Activated CD4-positive, alpha-beta T cell treated with anti-CD3 and anti-CD28 coated beads, Interleukin-2, Interleukin-6, amounts not matched to agents 100 ng/mL and 50 ng/mL, durations not matched to agents 16 hours and 8 hours (primary cell): ENCODE measurements at places on chromosomes 13 and 19.

DNA sequence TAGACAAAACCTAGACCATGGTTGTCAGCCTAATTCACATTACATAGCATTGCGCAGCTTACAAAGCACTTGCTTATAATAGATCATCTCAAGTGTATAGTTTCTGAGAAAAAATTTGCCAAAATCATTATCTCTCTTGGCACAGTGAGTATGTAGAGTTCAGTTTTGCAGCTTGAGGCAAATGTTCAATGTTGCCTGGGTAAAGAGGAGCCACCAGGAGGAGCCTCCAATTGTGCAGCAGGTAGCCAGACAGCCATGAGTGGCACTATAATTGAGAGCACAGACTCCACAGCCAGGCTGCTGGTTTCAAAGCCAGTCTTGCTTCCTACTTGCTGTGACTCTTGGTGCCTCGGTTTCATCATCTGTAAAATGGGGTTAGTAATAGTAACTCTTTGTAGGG, 24.0 kb upstream of the OLFM4 start:
- DNase-seq = no peak

- no peak for DNase-seq
These were observed 3.7 kb downstream of the ZNF136 start for GRCh38 chr19:12166626-12167025.

DNA sequence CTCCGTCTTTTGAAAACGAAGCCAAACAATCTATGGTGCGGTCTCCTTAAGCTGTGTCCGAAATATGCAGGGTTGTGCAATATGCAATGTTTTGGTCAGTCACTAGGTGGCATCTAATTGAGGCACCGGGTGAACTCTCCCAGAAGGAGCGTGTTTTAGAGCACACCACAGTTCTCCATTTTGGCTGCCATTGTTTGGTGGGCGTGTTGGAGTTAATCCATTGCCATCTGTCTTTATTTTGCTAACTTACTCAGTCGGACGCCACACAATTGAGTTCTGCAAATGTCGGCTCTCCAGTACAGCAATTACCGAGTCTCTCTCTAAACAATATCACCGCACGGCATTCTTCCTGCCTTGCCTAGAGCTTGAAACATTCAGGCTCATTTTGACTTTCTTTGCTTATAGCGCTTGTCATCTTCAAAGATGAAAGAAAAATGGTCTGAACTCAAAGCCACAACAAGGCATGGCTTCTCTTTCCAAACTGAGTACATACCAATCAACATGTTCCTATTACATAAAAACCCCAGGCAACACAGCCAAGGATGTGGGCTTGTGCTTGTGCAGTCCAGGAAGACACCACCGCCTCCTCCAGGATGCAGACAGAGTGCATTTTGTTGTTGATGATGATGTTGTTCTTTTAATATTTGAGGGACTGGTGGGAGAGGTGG, 182.0 kb upstream of the SERP2 start:
- DNase-seq = peak; percentile 64

- DNase-seq = peak; percentile 87
These were observed at the start of gene N4BP2L1 for GRCh38 chr13:32427852-32428580. N4BP2L1 (minus strand) TSS chr13:32428130; CDS start chr13:32428082, 48 bp downstream.

- no peak for DNase-seq
These were observed 55.7 kb upstream of the MEDAG start for GRCh38 chr13:30850204-30850866.

DNA sequence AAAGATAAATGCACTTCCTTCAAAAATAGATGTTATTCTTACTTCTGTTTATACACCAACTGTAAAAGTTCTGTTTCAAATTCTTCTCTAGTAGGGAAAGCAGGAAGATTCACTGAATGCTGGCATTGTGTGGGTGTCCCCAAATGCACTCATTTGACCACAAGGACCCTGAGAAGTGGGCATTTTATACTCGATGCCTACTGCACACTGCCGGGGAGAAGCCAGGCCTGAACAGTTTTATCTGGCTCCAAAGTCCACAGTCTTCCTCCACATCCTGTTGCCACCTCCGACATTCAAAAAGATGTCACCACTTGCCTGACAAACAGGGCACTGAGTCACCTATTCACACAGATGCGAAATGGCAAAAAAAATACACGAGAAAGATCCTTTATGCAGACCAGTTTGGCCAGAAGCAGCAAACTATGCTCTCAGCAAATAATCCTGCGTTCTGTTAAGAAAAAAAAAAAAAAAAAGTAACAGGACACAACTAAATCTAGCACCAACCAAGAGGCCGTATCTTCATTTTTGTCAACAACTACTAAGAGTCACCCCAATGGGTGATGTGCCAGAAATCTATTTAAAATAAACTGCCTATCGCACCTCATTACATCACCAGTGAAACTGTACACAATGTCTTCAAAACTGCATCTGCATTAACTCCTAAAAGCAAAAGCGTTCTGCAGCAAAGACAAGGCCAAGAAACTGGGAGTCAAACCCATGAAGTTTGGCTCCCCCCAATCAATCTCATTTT, 6.2 kb downstream of the ZC3H4 start:
- DNase-seq = peak; percentile 74

DNA sequence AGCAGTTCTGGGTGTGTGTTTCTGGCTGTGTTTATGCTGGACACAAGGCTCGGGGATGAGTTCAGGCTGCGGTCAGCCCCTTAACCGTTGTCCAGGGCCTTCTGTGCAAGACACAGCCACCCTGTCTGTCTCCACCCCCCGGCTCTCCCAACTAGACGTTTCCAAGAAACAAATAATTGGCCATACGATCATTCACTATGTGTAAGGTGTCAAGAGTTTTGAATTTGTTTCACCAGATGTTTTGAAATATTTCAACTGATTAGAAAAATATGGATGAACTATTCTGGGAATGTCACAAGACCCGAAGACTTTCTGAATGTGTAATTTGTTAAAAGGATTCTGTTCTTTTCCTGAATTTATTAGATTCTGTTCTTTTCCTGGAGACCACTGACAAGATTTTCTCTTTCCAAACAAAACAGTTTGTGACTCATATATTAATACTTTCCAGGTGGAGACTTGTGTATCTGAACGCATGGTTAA, 318.2 kb downstream of the MYO16 start:
- DNase-seq = no peak
